CD4-positive, alpha-beta T cell treated with Interferon alpha-2 for 1 hour (primary cell): ENCODE measurements at places on chromosomes 6 and 20.

DNA sequence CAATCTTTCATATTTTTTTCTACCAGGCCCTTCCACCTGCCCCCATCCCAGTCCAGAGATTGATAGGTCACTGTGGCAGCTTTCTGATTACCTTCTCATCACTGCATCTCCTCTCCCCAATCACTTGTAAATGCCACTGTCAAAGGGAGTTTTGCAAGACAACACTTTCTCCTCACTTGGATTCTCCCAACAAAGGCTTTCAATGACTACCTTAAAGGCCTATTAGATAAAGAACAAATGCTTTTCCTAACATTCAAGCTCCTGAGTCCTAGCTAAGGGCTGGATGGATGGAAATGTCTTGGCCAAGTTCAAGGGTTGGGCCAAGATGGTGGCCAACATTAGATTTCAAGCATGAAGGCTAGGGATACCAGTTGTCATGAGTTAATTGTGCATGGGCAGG, 55.3 kb downstream of the UNC5CL start:
- DNase-seq: no peak

DNA sequence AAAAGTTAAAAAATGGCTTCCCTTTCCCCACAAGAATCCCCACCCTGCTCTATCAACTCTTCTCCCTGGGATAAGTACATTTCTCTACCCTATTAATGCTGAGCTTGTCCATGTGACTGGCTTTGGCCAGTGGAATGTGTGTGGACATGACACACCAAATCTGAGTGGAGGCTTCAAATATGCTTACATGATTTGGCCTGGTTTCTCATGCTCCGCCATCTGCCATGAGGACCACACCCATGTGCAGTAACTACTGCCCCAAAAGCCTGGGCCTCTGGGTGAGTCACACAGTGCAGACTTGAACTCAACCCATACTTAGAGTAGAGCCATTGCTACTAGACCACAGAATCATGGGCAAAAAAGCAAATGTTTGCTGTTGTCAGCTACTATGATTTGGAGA, 65.4 kb downstream of the PRND start:
- DNase-seq: no peak

GRCh38 chr6:147691446-147691845, 183.0 kb downstream of the SAMD5 start:
- no peak for DNase-seq

- DNase-seq: no peak
These were observed 77.1 kb downstream of the JARID2 start for GRCh38 chr6:15322781-15323536.
